ENCODE measurements at places on chromosomes 13 and 19.
A peak's percentile ranks its signal among the peaks of the same experiment; 100 is the strongest.

DNA sequence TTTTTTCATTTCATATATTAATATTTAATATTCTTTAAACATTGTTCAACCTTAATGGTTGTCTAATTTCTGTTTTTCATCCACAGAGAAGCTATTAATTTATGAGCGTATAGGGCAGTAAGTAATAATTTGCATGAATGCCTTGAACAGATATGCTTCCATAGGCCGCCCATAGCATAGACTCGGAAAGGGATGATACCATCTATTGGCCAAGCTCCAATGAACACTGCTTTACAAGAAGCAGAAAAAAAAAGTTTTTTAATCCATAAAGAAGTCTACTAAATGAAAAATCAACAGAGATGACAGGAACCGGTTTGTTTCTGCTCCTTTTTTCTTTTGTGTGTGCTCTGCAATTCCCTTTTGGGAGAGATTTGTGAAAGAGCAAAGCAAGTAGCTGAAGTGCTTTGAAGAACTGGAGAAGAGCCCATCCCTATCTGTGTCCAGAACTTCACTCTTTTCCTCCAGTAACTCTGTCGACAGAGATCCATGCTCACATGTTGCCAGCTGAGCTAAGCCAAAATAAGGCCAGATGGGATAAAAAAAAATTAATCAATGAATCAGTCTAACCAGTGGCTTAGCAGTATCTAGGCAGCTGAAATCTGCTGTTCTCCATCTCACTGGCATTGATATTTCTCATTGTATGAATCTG is 215.9 kb upstream of the SOX21 start:
- DNase-seq: no peak

DNA sequence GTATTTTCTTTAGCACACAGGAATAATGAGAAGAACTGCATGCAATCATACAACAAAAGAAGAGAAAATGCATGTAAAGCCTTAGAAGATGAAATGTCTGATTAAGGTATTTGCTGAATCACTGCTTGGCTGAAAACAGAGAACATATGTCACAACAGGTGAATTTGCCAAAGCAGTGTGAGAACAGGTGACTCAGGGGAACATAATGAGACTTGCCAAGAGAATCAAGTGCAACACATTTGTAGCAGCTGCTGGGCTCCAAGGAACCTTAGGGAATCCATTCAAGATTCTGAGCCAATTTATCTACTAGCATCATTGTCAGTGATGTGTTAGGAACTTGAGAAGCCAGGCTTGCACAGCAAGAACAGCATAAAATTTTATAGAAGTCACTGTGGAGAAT is 273.1 kb downstream of the PCDH20 start:
- no peak for DNase-seq

- no peak for DNase-seq
Measured at GRCh38 chr19:34953092-34953491, 10.9 kb downstream of the ZNF792 start.

DNA sequence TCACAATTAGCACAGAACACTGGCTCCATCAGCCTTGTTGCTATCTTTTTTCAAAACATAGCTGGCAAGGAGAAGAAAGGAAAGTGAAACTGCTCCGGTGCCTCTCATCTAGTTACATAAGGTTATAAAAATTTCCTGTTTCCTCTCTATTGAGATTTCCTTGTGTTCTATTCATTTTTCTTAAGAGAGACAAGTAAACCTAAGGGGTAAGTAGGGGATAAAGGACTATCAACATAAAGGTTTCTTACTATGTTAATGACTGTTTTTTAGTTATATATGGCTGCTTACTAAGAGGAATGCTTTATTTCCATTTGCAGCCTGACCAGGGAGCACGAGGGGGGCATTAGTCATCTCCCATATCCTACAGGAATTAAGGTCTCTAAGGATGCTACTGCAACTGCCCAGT is 73.2 kb upstream of the MLNR start:
- DNase-seq: no peak

DNA sequence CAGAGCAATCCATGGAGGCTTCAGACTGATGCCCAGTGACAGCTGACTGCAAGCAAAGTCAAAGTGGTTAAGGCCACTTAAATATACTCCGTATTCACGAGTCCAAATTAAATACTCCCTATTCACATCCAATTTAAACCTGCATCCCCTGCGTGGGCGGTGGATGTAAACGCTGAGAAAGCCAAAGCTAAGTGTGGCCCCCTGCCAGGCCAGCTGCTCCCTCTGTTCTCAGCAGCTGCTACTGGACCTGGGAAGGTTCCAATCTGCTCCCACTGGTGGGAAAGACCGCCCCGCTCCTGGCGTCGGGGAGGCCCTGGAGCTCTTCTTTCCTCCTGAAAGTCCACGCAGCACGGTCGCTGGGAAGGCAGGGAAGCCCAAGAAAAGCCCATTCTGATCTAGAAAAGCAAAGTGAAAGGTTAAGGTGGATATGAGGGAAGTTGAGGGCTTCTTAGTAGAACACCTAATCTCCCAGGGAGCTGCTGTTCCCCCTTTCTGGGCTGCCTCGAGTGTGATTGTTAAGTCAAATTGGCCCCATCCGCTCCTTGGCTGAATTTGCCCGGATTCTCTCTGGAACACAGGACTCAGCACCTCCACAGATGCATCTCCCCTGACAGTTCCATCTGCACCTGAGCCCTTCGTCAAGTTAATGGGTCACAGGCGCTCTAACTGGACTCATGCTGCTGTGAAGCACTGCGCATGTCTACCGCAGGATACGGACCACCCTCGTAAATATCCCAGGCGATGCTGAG is 205.5 kb downstream of the USP12 start:
- DNase-seq: no peak

GRCh38 chr19:35561436-35561835 is 2.0 kb downstream of the ATP4A start:
- DNase-seq: peak; percentile 0

GRCh38 chr13:89343165-89343564 is 1672.0 kb downstream of the SLITRK5 start:
- no peak for DNase-seq

DNA sequence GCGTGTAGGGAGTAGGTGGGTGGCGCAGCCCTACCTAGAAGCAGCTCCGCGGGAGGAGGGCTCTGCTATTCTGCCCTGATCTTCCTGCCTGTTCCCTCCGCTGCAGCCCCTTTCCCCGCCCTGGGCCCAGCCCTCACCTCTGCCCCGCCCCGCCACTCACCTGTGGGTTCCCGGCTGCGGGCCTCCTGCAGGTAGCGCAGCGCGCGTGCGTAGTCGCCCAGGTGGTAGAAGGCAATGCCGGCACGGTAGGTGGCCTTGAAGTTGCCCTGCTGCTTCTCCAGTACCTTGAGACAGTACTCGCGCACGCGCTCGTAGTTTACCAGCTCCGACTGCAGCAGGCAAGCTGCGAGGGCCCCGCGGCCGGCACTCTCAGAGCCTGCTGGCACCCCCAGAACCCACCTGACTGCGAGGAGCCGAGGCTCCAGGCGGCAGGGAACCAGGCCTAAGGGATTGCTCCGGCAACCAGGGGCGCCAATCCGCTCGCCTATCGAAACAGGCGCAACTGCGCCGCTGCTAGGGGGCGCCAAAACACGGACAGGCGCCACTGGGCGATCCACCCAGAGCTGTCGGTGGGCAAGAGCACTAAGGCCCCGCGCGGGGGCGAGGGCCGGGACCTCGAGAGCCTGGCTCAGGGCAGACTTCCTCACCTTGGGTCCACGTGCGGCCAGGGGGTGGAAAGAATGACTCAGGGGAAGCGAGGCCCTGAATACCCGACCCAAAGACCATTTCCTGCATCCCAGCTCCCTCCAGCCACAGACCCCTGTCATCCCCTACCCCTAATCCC is 965 bp downstream of the TTC9B start:
- DNase-seq: no peak

- no peak for DNase-seq
Measured at GRCh38 chr19:29678484-29679106, 13.3 kb downstream of the PLEKHF1 start.

- no peak for DNase-seq
Measured at GRCh38 chr13:107870400-107870799, 344.9 kb downstream of the LIG4 start.

DNA sequence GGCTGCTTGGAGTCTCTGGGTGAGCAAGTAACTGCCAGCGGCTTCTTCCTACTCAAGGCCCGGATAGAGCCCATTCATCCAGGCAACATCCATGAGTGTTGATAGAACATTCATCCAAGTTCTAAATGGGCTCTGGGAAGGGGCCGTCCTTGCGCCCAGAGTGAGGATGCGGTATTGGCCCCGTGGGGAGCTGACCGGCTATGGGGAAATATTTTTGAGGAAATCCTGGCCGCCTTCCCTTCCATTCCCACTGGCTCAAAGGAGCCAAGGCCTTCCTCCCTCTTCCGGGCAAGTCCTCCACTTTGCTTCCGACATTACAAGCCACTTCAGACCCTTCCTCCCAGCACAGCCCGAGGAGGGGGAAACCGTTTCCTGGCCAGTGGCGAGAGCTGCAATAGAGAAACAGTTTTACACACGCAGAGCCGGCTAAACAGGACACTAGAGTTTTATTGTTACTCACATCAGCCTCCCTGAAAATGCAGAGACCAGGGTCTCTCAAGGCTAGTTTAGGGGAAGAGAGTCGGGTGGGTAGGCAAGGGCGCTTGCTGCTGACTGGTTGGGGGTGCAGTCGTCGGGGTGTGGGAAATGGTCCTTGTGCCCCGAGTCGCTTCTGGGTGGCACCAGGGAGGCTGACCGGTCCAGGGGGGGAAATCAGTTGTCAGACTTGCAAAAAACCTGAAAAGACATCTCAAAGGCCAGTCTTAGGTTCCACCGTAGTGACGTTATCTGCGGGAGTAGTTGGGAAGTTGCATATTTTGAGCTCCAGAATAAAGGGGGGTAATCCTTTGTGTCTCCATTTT is 37.5 kb downstream of the C13orf46 start:
- no peak for DNase-seq

- DNase-seq: no peak
Measured at GRCh38 chr19:44987148-44987675, 14.1 kb upstream of the RELB start.

DNA sequence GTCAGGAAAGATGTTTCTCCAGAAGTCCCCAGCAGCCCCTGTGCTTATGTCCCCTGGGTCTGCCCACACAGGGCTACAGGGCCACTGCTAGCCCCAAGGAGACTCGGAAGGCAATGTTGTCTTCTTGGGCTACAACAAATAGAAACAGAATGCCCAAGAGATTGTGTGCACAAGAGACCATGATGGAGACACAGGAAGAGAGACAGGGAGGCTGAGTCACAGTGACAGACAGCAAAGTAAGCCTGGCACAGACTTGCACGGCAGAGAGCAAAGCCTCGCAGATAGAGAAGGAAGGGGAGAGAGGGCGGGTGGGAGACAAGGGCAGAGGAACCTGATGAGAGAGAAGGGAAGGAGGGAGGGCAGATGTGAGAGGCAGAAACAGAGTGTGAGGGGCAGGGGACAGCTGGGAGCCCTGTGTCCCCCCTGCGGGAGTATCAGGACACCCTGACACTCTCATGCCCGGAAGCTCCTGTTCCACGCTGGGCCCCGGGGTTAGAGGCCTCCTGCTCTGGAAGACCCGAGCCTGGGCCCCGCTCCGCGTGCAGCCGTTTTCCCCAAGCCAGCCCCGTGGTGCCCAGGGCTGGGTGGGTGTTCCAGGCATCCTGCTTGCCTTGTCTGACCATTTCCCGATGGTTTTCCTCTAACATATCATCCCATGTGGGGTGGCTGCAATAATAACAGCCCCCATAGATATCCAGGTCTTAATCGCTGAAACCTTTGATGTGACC is 2.7 kb upstream of the PLA2G4C start:
- no peak for DNase-seq

DNA sequence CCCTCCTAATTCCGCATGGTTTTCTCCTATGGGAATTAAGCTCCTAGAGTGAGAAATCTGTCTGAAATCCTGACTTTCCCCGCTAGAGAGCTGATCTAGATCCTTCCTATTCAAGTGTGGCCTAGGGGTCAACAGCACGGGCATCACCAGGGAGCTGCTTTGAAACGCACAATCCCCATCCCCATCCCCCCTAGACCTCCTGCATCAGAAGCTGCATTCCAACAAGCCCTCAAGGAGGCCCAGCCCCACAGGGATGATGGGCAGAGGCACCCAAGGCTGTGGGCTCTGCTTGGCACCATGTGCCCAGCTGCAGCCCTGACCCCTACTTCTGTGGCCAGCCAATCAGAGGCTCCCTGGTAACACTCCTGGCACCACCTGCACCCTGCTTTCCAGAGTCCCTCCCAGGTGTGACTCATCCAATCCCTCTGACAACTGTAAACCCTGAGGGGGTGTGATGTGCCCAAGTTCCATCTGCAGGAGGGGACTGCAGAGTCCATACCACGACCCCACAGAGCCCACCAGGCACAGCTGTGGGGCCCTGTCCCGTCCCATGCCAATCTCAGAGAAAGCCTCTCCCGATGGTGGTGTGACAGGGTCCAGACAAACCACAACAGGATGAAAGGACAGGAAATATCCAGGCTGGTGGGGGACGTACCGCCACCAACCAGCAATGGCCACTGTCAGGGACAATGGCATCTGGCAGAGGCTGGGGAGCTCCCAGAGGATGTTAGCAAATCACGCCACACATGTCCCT is 19.8 kb upstream of the SLC35E1 start:
- DNase-seq: no peak

GRCh38 chr13:106753251-106753650 is 185.3 kb upstream of the ARGLU1 start:
- DNase-seq: no peak

DNA sequence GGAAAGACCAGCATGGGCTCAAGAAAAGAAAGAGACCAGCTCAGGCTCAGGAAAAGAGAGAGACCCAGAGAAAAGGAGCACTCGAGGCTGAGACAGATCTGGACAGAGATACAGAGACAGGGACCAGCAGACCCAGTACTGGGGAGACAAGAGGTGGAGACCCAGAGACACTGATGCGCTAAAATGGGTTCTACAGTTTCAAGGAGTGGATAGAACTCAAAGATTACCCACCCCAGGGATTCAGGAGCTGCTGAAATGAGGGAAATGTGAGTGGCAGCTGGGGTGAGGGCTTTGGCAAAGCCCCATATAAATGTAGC is 609 bp upstream of the ZSCAN18 start:
- no peak for DNase-seq

DNA sequence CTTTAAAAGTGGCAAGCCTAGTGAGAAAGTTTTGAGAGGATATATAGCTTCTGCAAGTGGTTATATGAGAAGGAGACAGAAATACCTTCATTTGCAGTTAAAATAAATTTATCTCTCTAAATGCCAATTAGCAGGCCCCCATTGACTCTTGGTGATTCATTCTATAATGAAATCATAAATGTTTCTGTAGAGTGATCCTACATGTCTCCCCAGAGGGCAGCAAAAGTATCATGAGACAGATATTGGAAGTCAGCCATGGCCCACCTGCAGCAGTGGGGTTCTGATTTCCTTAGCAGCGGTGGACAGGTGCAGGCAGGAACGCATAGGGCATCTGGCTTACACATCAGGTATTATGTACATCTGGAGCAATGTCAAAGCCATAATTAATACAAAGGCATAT is 385.4 kb upstream of the SLC10A2 start:
- no peak for DNase-seq

- no peak for DNase-seq
Measured at GRCh38 chr13:29621051-29621800, 25.7 kb upstream of the SLC7A1 start.

DNA sequence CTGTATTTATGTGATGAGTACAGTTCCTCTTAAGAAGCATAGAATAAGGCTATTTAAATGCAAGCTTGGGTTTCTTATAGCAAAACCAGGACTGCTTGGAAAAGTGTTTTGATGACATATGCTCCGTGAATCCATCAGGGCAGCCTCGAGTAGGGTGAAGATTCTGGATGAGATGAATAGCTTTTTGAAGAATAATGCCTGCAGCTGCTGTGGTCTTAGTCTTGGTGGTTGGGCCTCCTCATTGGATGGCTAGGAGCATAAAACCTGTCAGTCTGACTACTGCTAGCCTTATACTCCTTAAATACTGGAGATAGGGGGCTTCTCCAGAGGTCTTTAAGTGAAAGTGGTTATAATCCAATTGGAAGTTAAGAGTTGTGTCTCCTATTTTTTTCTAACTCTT is 704.3 kb downstream of the FGF9 start:
- DNase-seq: no peak
